ENCODE measurements at places on chromosomes 2 and 18. TPM values are rescaled to one million over a fixed set of nuclear protein-coding genes. Genes with fewer than 3 reads are reported as not detected.

GRCh38 chr2:35099342-35099741 lies 1256.2 kb upstream of the CRIM1 start:
- DNase-seq = no peak

DNA sequence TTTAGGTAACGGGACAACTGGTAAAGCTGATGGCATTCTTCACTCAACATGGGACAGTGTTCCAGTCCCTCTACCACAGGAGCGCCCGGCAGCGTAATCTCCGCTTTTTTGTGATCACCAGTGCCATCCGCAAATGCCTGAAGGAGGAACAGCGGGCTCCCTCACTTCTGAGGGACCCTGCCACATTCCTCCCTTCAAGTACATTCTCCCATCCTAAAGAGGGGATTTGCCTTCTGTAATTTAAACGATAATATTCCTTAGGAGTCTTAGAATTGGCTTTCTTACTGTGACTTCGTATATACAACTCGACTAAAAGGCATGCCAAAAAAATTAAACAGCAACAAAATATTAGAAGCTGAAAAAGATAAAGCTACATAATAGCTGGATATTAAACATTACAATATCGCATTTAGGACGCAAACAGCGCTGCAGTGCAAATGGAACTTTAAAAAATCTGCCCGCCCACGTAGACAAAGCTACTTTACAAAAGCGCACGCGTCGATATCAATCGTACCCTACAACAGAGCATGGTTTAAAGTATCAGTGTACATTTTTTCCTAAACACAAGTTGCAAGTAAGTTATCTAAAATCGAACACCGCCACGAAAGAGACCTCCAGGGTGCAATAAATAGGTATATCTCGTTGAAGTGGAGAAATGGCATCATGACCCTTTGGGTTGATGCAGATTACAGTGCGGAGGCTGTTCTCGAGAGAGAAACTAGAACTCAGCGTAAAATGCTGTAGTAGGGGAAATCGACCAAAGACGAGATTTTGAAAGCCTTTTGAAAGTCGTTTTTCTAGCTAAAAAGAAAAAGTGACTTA lies 2.3 kb upstream of the VSNL1 start:
- DNase-seq = no peak

GRCh38 chr2:118842661-118843482 lies 4.6 kb downstream of the EN1 start:
- no peak for DNase-seq

- no peak for DNase-seq
Observed at GRCh38 chr2:183207110-183207509, 82.9 kb downstream of the NUP35 start.

GRCh38 chr2:9251154-9252001 lies 44.8 kb downstream of the ASAP2 start:
- no peak for DNase-seq

GRCh38 chr2:169767243-169767888 lies 31.3 kb upstream of the SSB start:
- DNase-seq = no peak

GRCh38 chr18:74274700-74275099 lies 17.1 kb downstream of the CYB5A start:
- no peak for DNase-seq

DNA sequence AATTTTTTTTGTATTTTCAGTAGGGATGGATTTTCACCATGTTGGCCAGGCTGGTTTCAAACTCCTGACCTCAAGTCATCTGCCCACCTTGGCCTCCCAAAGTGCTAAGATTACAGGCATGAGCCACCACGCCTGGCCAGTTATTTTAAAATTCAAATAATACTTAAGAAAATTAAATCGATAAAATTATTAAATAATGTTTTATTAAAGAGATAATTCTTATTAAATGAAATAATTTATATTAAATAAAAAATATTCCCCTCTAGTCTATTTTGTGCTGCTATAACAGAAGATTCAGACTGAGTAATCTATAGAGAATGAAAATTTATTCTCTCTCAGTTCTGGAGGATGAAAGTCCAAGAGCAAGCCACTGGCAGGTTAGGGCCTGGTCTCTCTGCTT lies 61.2 kb downstream of the PDK1 start:
- DNase-seq = no peak

The KHK gene
- 3.4 TPM for total RNA-seq

The GCG gene
- total RNA-seq = 0.62 TPM

All from aorta (tissue), 5 donors.